ENCODE measurements at places on chromosomes 11 and 22.

- peak; percentile 92 for DNase-seq
Measured at GRCh38 chr11:14969901-14970323, 2.2 kb downstream of the CALCA start.

DNA sequence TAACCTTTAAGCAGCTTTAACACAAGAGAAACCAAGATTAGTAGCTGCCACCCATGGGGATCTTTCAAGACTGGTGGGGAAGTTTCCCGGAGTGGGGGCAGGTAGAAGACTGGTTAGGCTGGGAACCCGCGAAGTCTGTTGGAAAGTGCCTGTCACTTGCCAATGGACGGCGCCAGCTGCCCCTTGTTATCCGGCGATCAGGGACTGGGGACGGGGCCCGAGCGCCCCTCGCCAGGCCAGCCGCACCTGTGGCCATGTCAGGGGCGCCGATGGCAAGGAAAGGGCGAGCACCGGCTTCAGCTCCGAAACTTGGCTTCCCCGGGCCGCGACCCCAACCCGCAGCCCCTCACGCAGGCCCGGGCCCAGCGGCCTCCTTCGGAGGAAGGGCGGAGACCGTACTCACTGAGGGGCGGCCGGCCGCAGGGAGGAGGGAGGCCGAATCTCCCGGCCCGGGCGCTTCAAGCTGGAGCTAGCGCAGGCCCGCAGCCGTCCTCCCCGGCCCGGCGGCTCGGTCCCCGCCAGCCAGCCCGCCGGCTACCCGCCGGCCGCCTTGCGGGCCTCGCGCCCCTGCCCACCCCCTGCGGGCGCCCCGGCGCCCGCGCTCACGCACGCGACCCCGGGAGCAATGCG, 539 bp downstream of the EIF4ENIF1 start:
- peak; percentile 63 for DNase-seq

DNA sequence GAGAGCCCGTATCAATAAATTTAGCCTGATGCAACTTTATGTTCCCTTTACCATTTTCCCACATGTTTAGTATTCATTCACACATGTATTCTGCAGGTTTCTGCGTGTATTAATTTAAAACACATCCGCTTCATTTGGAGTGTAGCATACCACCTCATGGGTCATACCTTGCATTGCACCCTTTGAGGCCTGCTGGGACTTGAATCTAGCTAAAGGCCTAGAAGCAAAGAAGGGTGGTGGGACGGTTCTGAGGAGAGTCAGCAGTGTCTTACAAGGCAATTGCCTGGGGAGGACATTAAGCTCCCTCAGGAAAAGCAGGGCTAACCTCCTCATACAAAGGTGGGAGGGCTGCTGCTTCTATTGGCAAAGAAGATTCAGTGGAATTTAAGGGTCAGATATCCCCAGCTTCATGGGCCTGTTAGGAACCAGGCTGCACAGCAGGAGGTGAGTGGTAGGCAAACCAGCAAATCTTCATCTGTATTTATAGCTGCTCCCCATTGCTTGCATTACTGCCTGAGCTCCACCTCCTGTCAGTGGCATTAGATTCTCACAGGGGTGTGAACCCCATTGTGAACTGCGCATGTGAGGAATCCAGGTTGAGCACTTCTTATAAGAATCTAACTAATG, 15.9 kb upstream of the SNX19 start:
- DNase-seq, result no peak

DNA sequence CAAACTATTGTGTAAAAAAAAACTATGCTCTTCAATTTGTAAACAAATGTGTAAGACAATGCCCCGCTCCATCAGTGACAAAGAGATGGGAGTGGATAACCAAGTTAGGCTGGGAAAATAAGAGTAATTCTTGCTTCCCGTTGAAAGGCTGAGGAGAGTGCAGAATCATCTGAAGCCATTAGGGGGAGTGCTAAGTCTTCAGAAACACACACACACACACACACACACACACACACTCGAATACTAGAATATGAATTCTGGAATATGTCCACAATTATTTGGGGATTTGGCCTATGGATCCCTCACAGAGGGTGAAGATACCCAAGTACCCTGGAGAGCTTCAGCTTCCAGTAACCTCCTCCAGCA, 27.8 kb upstream of the ROBO3 start:
- no peak for DNase-seq

GRCh38 chr11:19567996-19568395, 144.6 kb upstream of the NAV2 start:
- DNase-seq, result no peak

DNA sequence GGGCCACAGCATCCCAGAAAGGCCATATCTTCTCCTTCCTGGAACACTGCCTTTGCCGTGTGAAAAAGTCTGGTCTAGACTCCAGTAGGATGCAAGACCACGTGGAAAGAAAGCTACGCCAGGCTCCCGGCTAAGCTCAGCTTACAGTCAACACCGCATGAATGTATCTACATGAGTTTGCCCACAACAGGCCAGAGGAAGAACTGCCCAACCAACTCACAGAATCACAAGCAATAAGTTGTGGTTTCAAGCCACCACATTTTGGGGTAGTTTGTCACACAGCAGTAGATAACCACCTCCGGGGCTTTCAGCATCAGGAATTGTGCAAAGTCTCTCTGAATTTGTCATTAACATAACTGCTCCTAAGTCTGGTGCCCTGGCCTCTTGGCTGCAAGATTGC, 27.3 kb downstream of the HSPA8 start:
- DNase-seq, result no peak

GRCh38 chr11:18091731-18092130, 14.2 kb downstream of the SAAL1 start:
- DNase-seq, result no peak

DNA sequence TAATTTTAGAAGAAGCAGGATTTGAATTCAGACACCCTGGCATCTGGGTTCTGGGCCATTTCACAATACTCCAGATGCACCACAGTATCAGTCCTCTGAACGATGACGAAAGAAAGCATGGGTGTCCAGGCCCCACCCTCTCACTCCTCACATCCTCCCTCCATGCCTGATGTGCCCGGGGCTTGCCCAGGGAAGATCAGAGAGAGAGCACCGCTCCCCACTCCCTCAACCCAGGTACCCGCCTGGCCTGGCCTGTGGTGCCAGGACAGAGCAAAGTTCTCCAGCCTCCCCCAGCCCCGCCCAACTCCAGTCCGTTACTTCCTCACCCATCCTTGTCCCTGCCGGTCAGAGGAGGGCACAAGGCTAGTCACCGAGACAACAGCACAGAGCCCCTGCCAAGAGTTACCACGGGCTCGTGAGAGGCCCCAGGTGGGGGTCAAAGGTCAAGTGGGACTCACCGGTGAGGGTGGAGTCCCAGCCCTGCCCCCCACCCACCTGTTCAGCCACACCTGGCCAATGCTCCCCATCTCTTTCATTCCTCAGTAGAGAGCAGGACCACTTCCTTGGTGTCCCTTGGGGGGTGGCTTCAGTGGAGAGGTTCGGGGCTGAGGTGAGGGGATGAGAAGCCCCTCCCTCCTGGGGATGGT, 8.1 kb downstream of the BCL9L start:
- no peak for DNase-seq

GRCh38 chr11:109902764-109903433, 190.3 kb upstream of the ZC3H12C start:
- DNase-seq, result no peak

DNA sequence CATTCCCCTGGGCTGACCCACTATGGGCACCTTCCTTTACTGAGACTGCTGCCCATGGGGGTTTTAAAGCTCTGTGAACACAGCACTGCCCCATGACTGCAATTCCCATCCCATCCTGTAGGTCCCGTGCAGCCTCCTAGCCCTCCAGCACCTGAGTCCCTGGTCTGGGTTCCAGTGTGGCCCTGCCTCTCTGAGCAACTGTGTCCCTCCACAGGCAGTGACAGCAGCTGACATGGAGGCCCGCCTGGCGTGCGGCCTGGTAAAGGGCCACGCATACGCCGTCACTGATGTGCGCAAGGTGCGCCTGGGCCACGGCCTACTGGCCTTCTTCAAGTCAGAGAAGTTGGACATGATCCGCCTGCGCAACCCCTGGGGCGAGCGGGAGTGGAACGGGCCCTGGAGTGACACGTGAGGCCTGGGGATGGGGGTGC, 12.6 kb downstream of the OMP start:
- no peak for DNase-seq

DNA sequence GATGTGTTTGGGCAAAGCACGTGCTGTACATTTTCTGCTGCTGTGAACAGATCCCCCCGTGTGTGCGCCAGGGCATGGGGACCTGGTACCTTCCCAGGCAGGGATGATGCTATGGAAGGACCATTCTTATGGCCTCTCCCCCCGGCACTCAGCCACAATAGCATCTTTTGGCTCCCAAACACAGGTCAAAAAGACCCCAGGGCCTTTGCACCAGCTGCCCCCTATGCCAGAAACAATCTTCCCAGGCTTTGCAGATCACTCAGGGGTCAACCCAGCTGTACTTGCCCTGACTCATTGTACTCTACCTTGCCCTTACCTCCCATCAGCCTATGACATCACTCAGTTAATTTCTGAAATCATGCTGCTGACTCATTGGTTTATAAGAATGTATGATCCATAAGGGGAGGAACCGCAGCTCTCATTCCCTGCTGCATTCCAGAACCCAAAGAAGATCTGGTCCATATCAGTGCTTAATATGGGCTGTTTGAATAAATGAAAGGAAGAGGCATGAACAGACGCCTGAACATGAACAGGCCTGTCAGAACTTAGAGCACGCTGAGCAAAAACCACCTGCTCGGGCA, 100.7 kb downstream of the CELSR1 start:
- DNase-seq, result no peak

- DNase-seq, result no peak
Measured at GRCh38 chr22:38176170-38176741, 5.4 kb downstream of the PLA2G6 start.

- no peak for DNase-seq
Measured at GRCh38 chr11:118290923-118291322, 13.6 kb upstream of the CD3E start.

DNA sequence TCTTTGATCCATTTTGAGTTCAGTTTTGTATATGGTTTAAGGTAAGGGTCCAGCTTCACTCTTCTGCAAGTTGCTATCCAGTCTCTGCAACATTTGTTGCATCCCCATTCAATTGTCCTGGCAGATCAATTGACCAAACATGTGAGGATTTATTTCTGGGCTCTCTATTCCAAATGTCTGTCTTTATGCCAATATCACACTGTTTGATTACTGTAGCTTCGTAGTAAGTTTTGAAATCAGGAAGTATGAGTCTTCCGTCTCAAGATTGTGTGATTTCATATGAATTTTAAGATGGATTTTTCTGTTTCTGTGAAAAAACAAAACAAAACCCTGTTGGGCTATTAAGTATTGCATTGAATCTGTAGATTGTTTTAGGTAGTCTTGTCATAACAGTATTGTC, 17.0 kb downstream of the APLP2 start:
- DNase-seq, result no peak

DNA sequence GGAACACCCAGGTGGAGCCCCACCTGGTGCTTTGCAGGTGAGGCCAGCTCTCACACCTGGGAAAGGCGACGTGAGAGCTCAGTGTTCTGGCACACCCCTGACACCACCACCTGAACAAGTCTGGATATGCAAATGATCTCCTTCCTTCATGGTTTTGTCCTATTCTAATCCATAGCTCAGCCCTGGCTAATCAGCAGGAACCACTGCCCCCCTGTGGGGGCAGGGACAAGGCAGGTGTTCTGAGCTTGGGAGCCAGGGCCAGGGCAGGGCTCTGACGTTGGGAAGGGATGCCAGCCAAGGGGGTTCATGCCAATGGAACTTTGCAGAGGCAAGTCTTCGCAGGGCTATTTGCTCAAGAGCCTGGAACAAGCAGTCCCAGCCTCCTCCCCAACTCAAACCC, 144.2 kb downstream of the TRIM29 start:
- no peak for DNase-seq

DNA sequence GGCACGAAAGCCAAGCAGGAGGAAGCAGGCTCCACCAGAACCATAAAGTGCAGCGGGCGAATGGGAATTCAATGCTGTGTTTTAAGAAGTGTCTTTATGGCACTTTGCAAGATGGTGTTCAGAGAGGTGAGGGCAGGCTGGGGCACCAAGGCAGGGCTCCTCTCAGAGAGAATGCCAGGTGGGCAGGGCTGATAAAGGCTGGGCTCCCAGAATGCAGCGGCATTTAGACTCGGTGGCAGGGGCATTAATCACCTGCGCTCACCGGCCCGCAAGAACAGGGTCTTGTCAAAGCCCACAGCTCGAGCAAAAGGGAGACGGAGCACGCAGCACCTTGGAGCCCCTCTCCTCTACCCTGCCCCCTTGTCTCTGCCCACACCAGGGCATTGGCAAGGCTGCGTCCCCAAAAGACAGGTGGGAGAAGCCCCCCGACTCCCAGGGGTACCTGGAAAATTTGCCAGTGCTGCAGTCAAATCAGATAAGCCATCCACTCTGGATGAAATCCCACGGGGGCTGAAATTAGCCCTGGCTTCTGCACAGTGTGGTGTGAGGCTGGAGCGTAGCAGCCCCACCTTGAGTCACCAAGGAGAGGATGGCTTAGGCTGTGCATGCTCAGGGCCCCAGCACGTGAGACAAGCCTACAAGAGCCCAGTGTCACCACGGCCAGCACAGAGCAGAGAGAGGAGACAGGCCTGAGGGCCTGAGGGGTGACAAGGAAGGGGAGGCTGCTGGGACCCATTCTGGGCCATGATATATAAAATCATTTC, 8.1 kb downstream of the MACROD1 start:
- DNase-seq, result no peak

- no peak for DNase-seq
Measured at GRCh38 chr22:48302657-48303368, 1524.9 kb downstream of the BRD1 start.

DNA sequence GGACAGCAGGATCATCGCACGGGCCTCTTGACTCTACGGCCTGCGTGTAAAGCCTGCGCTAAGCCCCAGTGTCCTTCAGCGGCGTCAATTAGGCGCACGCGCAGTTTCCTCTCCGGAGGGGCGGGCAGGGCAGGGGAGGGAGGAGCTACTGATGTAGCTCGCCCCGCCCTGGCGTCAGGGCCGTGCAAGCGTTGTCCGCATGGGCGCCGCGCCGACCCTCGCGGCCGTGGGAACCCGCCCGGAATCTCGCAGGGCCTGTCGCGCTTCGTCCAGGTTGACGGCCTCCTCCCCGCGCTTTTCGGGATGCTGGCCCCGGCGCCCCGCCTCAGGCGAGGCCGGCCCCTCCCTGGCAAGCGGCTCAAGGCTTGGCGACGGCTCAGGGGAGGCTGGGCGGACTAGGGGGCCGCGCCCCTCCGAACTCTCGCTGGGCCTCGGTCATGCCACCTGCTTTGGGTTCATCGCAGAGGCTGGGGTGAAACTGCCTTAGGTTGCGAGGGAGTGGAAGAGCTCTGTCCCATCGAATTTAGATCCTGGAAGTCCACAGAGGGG, 61.1 kb downstream of the ST3GAL4 start:
- peak; percentile 84 for DNase-seq

DNA sequence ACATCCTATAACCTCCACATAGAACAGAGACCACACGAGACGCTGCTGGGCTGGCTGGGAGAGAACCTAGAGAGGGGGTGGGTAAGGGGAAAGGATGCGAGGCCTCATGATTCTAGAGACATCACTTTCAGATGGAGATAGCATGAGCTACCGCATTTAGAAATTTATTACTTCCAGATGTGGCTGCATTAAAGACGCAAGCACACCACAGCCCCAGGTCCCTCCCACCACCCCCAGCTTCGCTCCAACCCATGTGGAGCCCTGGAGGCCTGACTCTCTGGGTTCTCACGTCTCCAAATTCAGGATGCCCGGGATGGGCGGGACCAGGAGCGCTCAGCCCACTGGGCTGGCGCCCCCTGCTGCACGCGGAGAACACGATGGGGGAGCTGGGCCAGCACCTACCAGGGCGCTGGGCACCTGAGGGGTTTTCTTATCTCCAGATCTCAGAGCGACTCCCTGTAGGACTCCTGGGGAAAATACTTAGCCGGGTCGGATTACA, 13.6 kb downstream of the MRPL21 start:
- no peak for DNase-seq
